ENCODE measurements at places on chromosomes 5 and 9.

DNA sequence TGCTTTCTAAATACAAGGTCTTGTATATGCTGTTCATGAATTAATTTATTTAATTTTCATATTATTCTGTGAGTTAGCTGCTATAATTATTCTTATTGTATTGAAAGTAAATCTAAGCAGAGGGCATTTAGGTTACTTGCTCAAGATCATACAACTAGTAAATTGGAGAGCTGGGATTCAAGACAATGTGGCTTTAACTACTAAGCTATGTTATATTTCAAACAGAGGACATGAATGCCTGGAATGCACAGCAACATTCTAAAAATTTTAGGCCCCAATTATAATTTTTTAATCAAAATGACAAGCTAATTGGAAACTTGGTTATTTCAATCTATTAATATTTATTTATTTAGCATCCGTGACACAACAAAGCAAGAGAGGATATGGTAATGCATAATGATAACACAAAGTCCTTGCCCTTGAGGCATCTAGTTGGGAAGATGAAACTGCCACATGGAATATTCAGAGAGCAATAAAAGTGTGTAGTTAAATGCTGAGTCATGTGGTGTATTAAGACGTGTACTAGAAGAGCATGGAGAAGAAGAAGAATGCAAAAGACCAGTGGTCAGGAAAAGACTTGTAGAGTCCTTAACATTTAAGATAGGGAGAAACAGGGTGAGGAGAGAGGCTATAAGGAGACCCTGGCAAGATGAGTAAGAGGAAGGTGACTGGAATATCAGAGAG, 24.4 kb downstream of the CTXN3 start:
- no peak for DNase-seq

DNA sequence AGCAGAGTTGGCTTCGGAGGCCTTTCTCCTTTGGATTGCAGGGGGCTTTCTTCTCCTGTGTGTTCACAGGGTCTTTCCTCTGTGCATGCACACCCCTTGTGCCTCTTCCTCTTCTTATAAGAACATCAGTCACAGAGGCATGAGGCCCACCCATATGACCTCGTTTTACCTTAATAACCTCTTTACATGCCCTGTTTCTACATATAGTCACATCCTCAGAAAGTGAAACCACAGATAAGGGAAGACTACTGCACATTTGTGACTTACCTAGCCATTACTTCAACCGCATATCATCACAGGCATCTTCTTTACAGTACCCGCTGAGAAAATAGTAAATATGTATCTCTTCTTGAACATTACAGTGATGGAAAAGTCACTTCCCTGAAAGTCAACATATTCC, 204.9 kb upstream of the TARS1 start:
- no peak for DNase-seq

GRCh38 chr5:135718151-135718550, 116.3 kb upstream of the SLC25A48 start:
- DNase-seq, result no peak

DNA sequence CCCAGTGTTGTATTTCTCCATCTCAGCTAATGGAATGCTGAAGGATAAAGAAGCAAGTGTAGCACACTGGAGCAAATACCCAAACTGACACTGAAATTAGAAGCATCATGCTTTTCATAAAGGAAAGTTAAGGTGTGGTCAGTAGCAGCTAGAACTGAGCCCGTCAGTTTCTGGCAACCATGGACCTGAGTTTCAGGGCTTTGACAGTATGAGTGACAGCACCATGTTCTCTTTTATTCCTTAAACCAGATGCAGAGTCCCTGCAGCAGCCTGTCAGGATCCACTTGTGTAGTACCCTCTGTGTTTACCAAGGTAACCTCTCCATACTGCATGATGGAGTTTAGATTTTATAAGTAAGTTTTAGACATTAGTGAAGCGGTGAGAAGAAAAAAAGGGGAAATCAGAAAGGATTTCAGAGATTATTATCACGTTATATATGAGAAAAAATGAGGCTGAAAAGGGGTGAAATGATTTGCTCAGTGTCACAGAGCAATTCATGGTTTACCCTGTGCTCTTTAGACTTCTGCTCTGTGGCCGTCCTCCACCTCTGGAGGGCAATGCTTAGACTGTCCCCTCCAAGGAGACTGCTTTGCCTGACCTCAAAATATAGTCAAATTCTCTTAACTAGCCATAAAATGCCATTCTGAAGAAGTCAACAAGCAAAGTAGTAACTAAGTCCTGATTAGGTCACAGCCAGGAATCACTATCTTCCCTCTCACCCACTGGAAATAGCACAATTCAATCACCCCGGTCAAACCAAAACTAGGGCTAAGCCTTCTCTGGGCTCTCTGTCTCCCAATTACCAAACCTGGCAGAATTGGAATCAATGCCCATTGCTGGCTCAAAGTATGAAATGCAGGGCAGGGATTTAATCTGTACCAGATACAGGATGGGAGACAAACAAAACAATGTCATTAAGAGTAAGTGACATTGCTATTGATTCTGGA, 10.5 kb upstream of the MYOT start:
- no peak for DNase-seq

GRCh38 chr5:17182494-17182893, 34.9 kb upstream of the BASP1 start:
- no peak for DNase-seq

DNA sequence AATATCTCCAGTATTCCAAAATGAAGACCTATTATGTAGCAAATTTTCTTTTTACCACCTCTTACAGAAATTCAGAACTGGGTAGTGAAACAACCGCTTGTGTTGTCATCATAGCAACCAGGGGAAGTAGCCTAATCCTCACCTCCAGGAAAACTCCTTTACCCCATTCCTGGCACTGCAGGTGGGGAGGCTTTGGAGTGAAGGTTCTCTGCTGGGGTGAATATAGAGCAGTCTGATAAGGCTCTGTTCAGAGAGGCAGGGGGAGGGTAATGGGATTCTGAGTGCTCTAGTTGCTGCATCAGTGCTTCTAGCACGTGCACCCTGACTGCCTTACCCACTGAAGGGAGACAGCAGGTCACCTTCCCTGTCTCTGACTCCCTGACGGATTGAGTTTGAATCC, 116.2 kb downstream of the MAN2A1 start:
- no peak for DNase-seq

GRCh38 chr5:74333430-74333829, 307.1 kb downstream of the ENC1 start:
- no peak for DNase-seq

DNA sequence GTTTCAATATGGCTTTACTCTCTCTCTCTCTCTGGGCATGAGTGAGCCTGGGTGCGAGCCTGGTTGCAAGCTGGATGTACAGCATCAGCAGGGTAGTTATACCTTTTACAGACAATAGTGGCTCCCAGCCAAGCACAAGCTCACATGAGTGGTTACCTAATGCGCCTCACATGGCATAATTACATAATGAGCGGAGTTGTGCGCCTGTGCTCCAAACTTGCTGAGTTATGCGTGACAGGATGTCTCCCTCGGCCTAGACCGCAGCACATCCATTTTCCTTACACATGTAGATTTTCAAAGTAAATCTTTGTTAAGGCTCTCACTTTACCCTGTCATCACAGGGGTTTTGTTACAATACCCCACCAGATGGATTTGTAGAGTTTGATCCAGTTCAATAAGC, 233.5 kb upstream of the WWC1 start:
- DNase-seq, result no peak

- no peak for DNase-seq
These were observed 731.6 kb downstream of the BRINP1 start for GRCh38 chr9:118637681-118638080.

- no peak for DNase-seq
These were observed 273.6 kb downstream of the FSTL4 start for GRCh38 chr5:133338504-133339355.

DNA sequence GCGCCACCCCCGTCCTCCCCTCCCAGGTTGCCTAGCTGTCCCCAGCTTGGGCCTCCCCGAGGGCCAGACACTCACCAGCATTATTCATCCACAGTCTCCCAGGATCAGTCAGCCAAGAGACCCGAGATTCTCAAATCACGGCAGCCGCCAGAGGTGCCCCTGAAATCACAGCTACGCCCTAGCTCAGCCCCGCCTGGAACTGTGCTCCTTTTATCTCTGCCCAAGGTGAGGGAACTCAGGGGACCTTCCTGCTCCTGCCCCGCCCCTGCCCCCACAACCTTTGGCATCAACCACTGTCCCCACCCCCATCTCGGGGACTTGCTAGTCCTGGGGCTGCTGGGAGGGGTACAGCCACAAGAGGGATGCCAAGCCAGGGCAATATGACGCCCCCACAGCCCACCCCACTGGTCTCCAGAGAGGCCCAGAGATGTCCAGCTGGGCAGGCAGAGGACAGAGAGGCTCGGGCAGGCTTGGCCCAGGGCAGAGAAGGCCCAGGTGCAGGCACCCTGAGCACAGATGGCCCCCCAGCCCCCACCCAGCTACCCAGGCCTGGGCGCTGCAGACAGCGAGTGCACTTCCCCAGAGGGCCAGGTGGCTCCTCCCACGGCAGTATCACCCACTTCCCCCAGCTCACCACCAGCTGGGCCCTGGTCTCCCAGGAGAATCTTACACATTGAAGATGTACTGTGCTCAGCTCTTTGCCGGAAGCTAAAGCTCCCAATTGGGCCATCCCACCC, at the start of gene FUT7:
FUT7 (minus strand) TSS at position 185 of the 737 bp plus-strand sequence; CDS start at position 88, 97 bp downstream.
- no peak for DNase-seq

GRCh38 chr9:72210522-72210921, 61.3 kb downstream of the GDA start:
- DNase-seq, result no peak

DNA sequence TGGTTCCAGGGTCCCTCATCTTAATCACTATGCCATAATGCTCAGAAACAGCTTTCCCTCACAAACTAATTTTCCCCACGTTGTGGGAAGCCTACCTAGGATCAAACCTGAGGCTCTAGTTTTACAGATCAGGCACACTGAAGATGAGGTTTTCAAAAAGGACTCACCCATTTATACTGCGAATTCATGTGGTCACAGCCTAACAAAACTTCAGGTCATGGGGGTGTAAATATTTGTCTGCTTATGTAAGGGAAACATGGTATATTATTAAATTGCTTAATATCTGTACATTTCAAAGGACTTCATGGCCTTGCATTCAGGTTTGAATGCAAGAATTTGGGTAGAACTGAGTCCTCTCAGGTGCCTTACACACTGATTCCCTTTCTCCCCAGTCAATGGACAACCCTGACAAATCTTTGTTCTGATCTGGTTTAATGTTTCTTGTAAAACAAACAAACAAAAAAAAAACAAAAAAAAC, 12.1 kb downstream of the ZFAND5 start:
- DNase-seq, result no peak

DNA sequence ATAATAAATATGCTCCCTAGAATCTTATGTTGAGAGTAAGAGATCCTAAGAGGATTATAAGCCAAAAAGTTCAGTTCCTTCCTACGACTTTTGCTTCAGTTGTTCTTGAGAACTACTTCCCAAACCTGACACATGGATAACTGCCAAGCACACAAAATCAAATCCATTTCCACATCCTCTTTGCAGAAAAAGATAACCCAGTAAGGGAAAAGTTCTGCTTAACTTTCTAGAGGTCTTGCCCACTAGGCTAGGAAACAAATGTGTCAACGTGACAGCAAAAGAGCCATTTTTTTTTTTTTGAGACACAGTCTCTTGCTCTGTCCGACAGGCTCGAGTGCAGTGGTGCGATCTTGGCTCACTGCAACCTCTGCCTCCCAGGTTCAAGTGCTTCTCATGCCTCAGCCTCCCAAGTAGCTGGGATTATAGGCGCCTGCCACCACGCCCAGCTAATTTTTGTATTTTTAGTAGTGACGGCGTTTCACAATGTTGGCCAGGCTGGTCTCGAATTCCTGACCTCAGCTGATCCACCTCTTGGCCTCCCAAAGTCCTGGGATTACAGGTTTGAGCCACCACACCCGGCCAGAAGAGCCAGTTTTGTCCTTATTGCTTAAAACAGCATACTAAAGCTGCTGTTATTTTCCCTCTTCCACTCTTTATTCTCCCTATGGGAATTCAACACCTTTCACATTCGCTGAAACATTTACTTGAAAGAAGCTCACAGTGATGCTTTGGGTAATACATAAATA, 24.2 kb downstream of the CSNK1A1 start:
- no peak for DNase-seq

- no peak for DNase-seq
These were observed 75.3 kb upstream of the NR4A3 start for GRCh38 chr9:99746406-99746805.

DNA sequence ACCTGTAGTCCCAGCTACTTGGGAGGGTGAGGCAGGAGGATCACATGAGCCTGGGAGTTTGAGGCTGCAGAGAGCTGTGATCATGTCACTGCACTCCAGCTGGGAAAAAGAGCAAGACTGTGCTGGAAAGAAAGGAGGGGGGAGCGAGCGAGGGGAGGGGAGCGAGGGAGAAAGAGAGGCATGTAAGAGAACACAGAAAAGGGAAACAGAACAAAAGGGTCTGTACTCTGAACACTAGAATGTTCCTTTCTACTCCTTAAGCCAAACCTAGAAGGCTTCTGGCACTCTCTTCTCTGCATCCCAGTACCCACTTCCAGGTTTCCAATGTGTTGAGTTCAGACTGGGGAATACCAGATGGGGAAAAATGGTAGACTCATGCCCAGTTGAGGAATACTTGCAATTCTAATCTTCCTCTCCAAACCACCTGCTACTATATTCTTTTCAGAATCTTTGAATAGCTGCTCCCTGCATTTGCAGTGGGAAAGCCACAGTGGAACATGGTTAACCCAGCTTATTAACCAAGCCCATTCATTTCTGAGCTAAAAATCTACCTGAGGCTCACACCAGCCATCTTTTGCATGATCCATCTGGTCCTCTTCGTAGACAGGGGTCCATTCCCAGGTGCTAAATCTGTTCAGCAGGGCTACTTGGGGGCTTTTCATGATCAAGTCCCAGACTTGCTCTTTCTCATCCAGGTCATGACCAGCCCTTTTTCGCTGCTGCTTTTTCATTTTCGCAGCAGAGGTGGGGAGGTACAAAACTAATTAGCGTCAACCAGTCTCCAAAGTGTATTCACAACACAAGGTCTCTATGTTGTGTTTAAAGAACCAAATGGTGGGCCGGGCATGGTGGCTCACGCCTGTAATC, 34.9 kb downstream of the SEMA4D start:
- DNase-seq, result no peak

DNA sequence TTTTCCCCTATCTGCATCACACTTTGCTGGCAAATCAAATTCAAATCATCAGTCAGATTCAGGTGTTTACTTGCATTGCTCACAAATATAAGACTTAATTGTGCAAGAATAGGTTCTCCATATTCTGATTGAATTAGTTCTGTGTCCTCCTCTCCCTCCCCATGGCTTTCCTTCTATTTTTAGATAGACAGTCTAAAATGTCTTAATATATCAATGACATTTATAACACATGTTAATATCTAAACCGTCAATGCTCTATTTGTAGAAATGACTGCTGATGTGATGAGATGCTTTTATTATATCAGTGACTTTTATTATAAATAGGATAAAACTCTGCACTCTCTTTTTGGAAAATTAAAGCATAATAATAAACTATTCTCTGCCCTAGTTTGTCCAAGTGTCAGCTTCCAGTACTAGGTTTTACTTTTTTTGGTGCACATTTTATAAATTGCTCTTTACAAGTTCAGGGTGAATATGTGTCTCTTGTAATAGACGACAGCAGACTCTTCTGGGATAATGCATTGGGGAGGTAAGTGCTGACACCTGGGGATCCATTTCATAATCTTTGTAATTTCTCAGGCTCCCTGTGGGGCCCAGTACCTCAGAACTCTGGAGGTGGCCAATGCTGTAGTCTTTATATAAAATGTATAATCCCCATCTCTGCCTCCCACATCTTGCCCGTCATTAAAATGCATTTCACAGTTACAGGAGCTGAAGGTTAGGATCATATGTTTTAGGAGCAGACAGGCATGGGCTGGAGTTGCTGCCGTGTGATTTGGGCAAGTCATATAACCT, 321.5 kb downstream of the BRINP1 start:
- DNase-seq, result no peak

- DNase-seq, result no peak
These were observed 48.9 kb downstream of the NTRK2 start for GRCh38 chr9:84718476-84718875.
